Bone marrow (tissue), 2 donors: ENCODE measurements at places on chromosomes 16 and 17.
A peak's percentile ranks its signal among the peaks of the same experiment; 100 is the strongest.

GRCh38 chr17:68033636-68034451 is 1.7 kb upstream of the KPNA2 start:
- DNase-seq = no peak

DNA sequence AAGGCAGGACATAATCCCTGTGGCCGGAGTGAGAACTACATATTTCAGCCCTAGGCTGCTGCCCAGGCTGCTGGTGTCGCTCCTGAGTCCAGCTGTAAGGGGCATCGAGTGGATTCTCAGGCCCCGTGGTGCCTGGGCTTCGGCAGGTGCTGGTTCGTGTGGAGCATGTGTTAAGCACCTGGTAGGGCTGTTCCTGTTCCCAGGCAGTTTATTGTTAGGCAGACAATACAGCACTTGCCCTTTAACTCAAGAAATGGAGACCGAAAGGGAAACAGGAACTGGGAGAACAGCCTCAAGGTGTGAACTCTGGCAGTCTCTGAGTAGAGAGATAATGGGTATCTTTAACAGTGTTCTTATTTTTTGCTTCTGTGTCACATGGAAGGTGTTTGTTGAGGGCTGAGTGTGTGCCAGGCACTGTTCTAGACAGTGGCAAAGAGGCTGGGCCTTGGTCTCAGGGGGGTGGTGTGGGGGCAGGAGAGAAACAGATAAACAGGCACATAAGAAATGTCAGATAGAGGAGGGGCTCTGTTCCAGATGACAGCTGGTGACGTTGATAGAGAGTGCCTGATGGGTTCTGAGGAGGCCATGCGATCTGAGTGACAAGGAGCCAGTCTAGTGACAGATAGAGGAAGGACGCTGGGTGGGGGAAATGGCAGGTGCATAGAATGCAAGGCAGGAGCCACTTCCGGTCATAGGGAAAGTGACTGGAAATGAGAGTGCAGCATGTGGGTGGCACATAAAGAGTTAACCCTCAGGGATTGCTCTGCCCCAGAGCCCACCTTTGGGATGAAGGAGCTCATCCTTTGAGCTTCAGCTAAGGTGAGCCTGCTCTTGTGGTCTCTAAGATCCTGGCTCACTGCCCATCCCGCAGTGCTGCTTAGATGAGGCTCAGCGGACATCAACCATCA is 33.8 kb downstream of the EPN2 start:
- no peak for DNase-seq

- no peak for DNase-seq
These were observed 168.8 kb downstream of the CYLD start for GRCh38 chr16:50910736-50911100.

DNA sequence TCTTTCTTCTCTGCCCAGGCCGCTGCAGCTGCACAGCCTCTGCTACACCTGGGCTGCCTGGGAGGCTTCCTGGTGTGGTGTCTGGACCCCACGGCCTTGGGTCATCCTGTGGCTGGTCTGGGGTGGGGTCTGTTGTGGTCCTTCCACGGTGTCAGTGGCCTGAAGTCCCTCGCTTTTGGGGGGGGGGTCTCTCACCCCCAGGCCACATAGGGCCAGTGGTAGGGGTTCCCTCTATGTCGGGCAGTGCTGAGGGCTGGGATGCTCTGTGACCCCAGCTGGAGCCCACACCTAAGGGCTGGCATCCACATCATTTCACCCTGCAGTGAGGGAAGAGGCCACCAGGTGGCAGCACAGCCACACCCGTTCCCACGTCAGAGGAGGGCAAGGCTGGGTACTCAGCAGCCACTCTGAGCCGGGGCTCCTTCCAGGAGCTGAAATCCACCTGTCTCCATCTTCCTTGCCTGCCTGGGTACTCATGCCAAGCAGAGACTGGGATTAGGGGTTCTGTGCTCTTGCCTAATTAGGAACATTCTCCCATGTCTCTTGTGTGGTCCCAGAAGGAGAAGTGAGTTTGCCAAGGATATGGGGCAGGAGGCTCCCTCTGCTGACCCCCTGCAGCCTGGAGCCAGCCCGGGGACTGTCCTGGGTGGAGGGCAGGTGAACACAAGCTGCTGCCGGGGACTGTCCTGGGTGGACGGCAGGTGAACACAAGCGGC is 13.0 kb downstream of the ENGASE start:
- peak; percentile 7 for DNase-seq

DNA sequence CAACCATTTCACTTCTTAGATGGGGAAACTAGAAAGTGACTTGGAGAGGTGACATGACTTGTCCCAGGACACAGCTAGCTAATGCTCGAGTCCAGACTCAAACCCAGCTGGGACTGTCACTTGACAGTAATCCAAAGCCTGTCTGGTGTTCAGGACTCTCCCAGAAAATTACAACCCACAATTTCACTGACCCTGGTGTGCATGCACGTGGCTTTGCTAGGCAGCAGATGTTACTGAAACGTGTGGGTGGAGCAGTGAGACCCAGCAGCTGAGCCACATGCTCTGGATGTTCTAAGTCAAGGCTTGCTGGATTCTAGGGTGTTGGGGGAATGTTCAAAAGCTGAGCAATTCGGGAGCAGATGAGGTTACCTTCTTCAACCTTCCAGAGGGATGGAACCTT is 364.6 kb downstream of the GRIN2A start:
- DNase-seq = no peak

GRCh38 chr17:43791589-43791988 is 11.4 kb downstream of the CFAP97D1 start:
- DNase-seq = no peak

- DNase-seq = peak; percentile 43
These were observed 1.1 kb downstream of the ANKRD11 start for GRCh38 chr16:89489040-89489897.

DNA sequence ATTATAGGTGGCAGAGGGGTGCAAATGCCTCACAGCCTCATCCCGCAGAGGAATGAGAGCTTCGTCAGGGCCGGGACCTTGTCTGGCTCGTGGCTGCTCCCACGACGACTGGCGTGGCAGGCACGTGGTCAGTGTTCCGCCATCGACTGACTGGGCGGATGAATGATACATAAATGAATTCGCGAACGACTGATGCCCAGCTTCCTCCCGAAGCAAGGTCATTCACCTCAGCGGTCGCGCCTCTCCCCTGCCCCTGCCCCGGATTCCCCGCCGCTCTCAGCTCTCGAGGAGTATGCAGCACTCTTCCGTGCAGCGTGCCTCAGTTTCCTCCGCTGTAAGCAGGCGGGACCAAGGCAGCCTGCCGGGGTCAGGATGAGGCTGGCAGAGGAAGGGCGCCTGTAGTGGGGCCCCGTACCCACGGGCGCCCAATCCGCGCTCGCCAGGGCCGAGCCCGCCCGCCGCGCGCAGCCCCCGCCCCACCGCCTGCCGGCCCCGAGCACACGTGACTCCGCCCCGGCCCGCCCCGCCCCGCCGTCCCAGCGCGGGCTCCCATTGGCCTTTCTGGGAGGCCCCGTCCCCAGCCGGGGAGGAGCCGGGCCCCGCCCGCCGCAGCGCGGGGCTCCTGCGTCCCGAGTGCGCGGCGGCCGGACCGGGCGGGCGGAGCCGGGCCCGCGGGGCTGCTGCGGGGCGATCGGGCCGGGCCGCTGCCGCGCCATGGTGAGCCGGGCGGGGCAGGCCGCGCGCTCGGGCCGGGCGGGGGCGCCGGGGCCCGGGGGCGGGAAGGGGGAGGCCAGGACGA is at the start of gene SNN:
Gene SNN, plus strand, starts transcription at position 632 of the 799 bp plus-strand sequence. CDS start 7,605 bp downstream, outside the sequence.
- DNase-seq = peak; percentile 36

GRCh38 chr17:58337210-58337599 is 8.6 kb upstream of the TSPOAP1 start:
- peak; percentile 19 for DNase-seq

- DNase-seq = no peak
These were observed 31.5 kb upstream of the TNRC6C start for GRCh38 chr17:77926981-77927380.

- DNase-seq = no peak
These were observed 192.8 kb downstream of the FTO start for GRCh38 chr16:53896722-53897121.

DNA sequence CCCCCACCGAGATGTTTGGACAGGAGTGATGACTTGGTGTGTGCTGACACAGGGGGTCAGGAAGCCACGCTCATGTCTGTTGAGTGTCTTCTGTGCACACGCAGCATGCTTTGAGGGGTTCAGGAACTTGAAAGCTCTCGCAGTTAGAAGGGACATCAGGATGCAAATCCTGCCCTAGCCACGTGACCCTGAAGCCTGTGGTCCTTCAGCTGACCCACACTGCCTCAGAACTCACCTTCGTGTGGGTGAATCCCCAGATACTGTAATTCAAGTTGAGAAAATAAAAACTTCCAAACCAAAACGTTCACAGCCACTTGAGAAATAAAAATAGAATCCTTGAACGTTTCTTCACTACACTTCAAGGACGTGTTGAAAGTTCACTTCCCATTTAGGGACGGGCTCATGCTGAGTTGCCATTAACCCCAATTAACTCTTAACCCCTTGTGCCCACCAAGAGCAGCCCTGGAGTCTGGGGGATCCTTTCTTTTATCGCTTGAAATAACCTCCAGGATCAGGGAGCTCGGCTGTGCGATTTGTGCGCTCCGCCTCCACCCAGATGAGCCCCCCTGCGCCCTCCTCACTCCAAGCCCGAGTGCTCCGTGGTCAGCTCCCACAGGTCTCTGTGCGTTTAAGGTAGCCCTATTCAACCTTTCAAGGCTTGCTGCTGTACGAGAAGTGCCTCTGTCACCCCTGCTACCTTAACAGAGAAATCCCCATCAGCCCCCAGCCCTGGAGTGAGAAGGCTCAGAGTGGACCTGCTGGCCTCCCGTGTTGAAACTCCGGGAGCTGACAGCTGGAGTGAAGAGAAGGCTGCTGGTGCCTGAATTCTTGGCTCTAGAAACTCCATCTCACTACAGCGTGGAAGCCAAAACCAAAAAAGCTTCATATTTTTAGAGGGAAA is 36.2 kb upstream of the NAT9 start:
- no peak for DNase-seq

DNA sequence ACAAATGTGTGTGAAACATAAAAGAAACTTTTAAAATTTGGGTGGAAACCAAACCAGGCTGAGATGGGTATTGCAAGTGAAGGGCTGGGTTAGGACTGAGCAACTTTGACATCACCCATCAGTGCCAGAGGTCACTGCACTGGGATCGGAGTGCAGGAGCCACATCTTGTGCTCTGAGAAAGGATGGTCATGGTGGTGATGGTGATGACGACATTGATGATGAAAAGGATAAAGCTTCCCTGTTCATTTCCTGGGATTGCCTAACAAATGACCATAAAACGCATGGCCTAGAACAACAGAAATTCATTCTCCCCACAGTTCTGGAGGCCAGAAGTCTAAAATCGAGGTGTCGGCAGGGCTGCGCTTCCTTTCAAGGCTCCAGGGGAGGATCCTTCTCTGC is 324.0 kb downstream of the MAF start:
- DNase-seq = no peak

GRCh38 chr17:82332669-82333278 is 792 bp downstream of the SECTM1 start:
- peak; percentile 33 for DNase-seq

GRCh38 chr16:31868164-31868563 is 5.4 kb upstream of the ZNF267 start:
- no peak for DNase-seq

DNA sequence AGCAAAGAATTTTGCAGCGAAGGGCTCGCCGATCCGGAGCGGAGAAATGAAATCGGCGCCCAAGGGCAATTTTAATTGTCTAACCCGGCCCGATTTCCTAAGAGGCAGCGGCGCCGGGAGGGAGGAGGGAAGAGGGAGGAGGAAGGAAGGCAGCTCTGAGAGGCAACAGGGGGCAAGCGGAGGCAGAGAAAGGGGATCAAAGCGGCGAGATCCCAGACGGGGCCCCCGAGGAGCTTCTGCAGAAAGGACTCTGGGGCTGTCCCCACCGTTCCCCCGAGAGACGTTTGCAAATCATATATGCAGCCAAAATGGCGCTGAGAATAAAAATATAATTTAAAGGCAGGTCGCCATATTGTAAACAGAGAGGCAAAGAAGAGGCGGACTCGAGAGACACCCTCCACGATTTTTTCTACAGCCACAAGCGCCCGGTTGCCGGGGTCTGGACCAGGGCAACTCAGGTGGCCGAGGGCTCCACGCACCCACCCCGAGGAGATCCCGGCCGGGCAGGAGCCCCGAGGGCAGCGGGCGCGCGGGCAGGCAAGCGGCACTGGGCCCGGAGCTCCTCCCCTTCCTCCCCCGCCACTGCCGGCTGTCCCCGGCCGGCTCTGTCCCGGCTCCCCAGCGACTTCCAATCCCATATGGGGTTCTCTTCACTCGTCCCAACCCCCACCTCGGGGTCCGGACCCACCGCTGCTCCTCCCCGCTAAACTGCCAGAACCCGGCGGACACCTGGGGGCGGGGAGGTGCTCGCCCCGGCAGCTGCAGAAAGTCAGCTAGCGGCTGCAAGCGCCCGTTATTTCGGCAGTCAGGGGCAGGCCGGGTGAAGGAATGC is 1.9 kb downstream of the PHF12 start:
- peak; percentile 38 for DNase-seq

- no peak for DNase-seq
These were observed 2.5 kb downstream of the CBLN1 start for GRCh38 chr16:49278944-49279725.

DNA sequence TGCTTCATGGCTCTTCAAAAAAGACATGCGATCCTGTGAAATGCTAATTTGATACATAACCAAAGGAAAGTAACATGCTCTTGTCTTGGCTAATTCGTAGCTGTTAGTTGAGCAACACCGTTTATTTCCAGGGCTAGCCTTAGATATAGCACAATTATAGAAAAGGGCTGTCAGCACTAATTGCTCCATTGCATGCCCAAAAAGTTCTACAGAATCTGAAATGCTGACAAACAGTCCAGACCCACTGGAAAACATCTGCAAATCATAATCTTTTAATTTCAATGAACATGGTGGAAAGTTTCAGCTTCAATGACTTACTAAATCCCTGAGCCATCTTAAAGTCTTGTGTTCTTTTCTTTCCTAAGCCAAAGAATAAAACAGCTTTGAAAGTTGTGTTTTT is 42.9 kb upstream of the NUDT7 start:
- no peak for DNase-seq

DNA sequence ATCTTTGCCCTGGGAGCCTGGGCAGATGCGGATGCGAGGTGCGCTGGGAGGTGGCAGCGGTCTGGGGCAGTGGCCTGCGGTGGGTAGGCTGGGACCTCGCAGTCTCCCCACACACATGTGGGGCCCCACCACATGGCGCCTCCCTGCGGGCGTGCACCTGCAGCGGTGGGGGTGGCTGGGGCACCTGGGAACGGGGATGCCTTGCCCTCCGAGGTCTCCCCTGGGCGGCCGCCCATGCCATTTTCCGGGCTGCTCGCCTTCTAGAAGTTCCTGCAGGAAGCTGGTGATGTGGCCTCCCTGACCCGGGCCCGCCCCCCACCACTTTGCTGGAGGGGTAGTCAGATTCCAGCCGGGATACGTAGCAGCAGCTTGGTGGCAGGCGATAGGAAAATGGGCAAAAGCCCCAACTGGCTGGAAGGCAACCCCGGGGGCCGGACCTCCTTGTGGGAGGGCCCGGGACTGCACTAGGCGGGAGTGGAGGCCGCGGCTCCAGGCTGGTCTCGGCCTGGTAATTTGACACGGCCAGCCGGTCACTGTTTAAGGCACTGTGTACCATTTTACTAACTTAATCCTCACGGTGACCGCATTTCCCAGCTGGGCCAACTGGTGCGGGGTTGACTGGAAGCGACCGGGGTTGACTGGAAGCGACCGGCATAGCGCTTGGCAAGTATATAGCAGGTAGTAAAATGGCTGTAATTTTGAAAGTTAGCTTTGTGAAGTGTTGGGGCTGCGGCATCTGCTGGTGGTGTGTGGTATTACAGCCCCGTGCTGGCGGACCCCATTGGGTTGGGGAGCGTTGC is 38.5 kb downstream of the IGF2BP1 start:
- DNase-seq = no peak
